ENCODE measurements at places on chromosomes 5 and 9.

DNA sequence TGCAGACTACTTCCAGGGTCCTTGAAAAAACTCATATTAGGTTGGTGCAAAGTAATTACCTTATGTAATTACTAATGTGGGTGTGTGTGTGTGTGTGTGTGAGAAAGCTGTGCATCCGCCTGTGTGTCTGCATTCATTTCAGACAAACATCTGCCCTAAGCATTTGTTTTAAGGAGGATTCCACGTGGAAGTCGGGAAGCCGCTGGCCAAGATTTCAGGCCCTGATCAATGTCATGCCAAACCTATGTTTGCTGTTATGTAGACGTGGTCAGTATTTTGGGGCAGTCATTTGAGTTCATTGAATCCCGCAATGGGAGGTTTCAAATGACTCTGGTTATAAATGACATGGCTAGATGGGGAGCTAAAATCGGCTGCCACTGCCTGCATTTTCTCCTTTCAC, 33.6 kb upstream of the BASP1 start:
- no peak for DNase-seq

DNA sequence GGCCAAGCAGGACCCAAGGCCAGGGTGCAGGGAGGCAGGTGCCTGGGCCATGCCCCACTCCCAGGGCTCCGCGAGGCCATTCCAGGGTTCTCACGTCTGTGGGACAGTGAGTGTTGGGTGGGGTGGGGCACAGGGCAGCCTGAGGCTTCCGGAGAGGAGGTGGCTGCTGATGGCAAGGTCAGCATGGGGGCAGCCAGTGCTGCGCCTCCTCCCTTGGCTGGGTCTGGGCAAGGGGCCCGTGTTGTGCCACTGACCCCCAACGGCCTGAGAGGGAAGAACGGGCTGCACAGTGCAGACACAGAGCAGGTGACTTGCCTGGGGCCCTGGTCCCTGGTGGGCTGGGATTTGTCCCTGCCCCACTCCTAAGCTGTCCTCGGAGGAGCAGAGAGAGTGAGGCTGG, 82.1 kb downstream of the RXRA start:
- DNase-seq = no peak

DNA sequence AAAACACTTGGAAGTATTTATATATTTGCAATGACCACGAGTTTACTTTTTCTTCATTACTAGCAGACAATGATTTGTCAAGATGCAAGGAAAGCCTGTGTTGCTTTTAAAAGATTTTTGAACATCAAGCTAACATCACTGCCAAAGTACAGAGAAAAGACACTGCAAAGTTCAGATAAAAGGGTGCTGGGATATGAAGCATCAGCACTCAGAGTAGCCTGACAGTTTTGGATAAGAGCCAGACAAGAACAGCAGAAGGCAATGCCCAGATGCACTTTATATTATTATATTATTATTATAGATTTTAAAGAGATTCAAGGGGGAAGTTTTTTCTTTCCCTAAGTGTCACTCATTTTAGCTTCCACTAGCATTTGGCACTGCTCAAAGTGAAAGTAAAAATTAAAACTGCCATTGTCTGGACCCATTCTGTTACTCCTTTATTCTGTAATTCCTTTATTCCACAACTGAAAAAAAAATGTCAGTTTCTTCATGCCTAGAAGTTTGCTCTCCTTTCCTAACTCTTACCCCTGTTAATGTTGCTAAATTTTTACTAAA, 240.6 kb downstream of the EFNA5 start:
- no peak for DNase-seq

DNA sequence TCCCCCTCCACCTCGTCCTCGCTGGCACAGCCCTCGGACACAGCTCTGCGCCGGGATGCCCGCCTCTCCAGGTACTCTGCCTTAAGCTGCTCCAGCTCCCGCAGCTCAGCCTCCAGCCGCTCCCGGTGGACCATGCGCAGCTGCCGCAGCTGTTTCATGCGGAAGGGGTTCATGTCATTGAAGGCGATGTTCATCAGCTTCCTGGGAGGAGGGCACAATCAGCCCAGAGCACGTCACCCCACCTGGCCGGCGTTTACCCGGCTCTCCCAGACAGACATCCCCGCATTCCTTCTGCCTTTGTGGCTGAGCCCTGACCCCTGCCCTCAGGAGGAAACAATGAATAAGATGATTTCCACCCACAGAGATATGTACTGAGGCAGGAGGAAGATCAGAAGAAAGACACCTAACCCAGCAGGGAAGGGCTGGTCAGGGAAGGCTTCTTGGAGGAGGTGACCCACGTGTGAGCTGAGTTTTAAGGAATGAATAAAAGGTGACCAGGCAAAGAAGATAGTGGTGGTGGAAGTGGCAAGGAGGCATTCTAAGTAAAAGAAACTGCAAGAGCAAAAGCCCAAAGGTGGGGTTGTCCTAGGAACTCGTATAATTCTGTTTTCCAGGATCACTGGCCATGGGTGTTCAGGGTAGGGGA, 7.1 kb upstream of the CORO2A start:
- DNase-seq = no peak

- DNase-seq = no peak
These were observed 334.7 kb downstream of the DMRT2 start for GRCh38 chr9:1384816-1385215.

Data from SHP77 treated with DMSO at 0.1 percent for 48 hours (cell line).